ENCODE measurements at places on chromosomes 1 and 21.

DNA sequence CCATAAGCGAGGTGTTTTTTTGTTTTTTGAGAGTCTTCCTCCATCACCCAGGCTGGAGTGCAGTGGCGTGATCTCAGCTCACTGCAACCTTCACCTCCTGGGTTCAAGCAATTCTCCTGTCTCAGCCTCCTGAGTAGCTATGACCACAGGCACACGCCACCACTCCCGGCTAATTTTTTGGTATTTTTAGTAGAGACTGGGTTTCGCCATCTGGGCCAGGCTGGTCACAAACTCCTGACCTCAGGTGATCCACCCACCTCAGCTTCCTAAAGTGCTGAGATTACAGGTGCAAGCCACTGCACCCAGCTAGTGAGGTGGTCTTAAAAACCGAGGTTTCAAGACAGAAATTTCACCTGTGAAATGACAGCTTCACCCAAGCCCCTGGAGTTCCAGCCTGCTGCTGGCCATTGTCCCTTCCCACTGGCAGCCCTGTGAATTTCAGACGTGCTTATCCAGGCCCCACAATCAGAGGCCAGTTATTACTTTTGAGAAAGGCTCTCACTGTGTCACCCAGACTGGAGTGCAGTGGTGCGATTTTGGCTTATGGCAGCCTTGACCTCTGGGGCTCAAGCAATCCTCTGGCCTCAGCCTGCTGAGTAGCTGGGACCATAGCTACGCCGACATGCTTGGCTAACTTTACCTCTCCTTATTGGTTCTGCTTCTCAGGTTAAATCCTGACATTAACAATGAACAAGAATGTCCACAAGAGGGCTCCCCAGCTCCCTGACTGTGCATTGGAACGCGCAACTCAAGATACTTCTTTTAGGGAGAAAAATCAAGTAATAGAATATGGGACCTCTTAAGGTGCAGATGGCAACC lies 19.4 kb downstream of the ENO1 start:
- DNase-seq = peak; percentile 57

- no peak for DNase-seq
Observed at GRCh38 chr1:61993331-61993961, 201.2 kb upstream of the L1TD1 start.

DNA sequence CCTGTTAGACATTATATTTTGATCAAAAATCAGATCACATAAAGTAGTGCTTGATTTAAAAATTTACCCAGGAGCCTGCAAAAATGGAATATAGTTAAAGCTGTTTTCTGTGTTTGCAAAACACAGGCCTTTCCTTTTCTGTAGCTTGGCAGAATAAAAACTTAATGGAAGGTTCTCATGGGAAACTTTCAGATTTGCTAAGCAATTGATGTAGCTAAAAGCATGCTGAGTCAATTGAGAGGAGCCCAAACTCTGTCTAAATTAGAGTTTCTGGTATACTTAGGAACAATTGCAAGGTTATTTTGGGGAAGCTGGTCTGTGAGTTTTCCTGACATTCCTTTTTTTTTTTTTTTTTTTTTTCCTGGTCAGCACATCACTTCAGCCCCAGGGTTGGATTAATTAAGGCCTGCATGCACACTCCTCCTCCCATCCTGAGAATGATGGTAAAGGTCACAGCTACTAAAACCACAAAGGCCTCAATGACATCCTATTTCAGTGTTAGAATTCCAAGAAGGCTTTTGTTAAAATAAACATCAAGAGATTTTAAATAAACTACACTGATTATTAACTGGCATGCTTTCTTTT lies 608.7 kb downstream of the PLPP3 start:
- DNase-seq = peak; percentile 97

DNA sequence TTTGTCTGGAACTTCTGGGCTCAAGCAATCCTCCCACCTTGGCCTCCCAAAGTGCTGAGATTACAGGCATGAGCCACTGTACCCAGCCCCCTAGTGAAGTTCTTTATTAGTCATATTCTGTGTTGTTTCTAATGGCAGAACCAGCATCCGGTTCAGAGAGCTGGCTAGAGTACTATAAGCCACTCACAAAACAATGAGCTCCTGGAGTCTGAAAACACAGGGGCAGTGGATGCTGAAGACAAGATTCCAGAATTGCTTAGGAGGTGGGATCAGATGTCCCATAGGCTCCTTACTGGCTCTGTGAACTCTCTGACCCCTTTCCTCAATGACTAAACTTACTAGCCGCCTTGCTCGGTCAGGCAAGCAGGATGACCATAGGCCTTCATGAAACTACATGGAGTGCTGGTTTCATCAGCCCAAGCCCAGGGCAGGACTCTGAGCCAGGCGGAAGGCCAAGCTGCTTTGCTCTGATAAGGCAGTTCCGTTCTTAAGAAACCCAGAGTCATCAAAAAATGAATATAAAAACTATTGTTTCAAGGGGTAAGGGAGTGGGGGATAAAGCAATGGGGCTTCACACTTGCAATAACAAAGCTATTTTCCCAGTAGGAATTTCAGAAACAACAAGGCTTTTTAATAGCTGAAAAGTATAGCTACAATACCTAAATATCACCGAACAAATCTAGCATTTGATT lies 8.1 kb downstream of the MTHFR start:
- no peak for DNase-seq

DNA sequence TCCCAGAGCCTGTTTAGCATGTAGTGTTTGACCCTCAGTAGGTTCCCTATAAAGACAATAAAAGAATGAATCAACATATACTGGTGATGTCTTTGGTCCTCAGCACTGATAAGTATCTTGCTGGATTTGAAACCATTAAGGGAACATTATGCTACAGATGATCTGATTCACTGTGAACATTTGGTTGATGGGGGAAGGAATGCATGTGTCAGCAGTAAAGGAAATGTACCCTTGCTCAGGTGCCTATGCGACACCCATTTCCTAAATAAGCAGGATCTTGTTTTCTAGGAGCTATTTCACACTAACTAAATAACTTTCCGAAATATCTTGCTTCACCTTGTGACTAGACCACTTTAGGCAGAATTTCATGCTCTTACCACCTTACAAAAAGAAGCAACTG lies 13.0 kb downstream of the TEX38 start:
- no peak for DNase-seq

GRCh38 chr1:216046336-216046735 lies 376.9 kb downstream of the USH2A start:
- DNase-seq = no peak

GRCh38 chr1:40849801-40850592 lies 12.2 kb downstream of the CITED4 start:
- peak; percentile 45 for DNase-seq

GRCh38 chr1:89547563-89548116 lies 23.0 kb downstream of the LRRC8B start:
- DNase-seq = peak; percentile 80

DNA sequence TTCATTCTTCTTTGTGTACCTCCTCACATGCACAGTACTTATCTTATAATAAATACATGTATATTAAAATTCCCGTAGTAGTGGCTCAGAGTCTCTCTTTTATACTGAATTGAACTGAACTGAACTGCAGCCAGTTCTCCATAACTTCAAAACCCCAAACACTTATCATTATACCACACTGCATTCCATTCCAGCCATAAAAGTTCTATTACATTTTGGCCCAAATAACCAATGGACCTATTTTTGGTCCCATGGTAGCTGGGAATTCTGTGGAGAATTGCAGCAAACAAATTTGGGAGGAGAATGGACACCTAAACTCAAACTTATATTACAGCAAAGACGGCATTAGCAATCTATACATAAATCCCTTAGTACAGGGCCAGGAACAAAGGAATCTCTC lies 86.6 kb upstream of the C1orf87 start:
- DNase-seq = peak; percentile 68

- DNase-seq = no peak
Observed at GRCh38 chr1:53682881-53683280, 56.1 kb downstream of the GLIS1 start.

- DNase-seq = no peak
Observed at GRCh38 chr1:88463401-88463985, 220.6 kb upstream of the PKN2 start.

GRCh38 chr1:11487196-11487751 lies 8.3 kb downstream of the DISP3 start:
- no peak for DNase-seq

- no peak for DNase-seq
Observed at GRCh38 chr1:19313636-19313959, 1.5 kb downstream of the SLC66A1 start.

- DNase-seq = peak; percentile 22
Observed at GRCh38 chr1:232221802-232222499, 408.0 kb downstream of the SIPA1L2 start.

- DNase-seq = no peak
Observed at GRCh38 chr1:18511874-18512150, 31.1 kb downstream of the KLHDC7A start.

DNA sequence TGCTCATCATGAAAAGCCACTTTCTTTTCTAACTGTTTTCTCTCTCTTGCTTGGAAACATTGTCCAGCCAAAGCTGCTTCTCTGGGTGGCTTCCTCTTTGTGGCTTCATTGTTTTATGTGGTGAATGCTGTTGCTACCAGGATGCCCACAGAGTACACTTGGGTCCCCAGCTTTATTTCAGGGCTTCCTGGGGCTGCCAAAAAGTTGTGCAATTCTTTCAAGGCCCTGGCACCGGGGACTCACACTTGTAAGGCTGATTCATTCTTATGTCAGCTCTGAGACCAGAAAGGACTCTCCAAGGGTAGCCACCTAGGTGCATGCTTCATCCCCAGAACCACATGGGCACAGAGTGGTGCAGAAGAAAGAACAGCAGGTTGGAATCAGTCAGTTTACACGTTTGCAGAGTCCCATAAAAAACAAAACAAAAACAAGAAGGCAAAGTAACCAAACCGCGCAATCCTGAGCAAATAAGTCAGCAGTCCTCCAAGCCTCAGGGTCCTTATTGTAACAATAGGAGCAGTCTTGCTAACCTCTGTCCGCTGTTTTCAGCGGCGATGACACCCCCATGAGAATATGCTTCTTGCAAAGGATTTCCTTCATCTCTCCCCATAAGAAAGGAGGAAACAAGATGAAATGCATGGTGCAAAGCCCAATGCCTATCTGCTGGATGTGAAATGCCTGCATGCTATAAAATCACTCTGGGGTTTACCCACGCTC lies 89.9 kb upstream of the SSX2IP start:
- peak; percentile 68 for DNase-seq

GRCh38 chr1:162222014-162222413 lies 152.5 kb downstream of the NOS1AP start:
- DNase-seq = no peak
